ENCODE measurements at places on chromosomes 11 and 22.
A peak's percentile ranks its signal among the peaks of the same experiment; 100 is the strongest.

DNA sequence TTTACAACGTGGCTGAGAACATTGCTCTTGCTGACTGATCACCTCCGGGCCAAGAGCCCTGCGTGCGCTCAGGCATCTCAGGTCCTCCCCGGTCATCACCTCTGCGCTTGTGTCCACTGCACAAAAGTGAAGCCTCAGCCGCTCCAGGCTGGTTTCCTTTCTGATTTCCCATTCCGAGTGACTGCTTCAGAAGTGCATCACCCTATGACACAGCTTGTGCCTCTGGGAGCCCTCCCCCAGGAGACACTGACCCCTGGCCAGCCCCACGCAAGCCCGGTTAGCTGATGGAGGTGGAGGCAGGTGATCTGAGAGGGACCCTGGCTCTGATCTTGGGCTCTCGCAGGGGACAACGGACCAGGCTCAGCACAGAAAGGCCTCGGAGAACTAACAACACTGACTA is 38.3 kb upstream of the GNB1L start:
- DNase-seq, result no peak

GRCh38 chr22:21105294-21105693 is 59.5 kb downstream of the LRRC74B start:
- DNase-seq, result no peak

GRCh38 chr22:20566420-20567260 is 59.2 kb downstream of the MED15 start:
- no peak for DNase-seq

- DNase-seq, result no peak
Observed at GRCh38 chr11:110196241-110196754, 100.1 kb downstream of the RDX start.

DNA sequence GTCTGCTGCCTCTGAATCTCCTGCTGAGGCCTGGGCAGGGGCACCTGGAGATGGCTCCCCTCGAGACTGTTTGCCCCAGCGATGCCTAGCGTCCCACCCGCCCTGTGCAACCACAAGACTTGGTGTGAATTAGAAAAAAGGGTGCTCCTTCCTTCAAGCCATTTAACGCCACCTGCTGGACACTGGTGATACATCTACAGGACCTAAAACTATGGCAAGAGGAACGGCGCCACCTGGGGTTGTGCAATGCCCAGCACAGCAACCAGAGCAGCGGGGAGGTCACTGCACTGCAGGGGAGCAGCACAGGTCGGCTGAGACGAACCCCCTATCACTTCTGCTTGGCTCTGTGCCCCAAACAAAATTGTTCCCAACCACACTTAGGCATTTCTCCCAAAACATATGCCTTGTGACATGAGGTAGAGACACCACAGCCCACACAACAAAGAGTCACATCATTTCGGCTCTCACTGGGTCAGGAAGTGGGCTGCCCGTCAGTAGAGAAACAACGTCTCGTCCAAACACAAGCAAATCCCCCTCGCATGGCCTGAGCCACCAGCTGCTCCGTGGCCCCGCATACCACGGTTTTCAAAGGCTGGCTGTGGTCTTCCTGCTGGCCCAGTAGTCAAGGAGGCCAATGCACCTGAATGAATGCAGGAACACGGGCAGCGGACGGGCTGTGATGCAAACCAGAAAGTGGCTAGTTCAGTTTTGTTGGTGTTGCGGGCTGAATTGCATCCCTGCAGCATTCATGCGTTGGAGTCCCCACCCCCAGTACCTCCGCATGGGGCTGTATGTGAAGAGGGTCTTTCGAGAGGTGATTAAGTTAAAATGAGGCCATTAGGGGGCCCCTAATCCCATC is 171.9 kb downstream of the SHANK2 start:
- peak; percentile 96 for DNase-seq

- no peak for DNase-seq
Observed at GRCh38 chr11:123253223-123253622, 58.2 kb upstream of the CLMP start.

DNA sequence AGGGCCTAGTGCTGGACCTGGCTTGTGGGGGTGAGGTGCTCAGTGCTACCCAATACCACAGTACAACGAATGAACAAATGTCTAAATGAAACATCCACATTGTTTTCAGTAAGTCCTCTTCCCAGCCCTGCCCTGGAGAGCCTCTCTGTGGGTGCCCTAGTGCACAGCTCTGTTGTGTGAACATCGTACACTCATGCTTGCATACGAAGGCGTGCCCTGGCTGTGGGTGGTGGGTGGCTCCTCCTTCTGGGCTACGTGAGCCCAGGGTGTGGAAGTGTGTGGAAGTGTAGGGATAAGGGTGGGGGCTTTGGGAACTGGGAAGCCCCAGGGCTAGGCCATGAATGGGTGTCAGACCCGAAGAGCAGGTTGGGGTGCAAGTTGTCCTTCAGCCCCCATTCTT is 592 bp upstream of the NLRX1 start:
- no peak for DNase-seq

- DNase-seq, result no peak
Observed at GRCh38 chr11:100353083-100353482, 334.0 kb upstream of the ARHGAP42 start.

DNA sequence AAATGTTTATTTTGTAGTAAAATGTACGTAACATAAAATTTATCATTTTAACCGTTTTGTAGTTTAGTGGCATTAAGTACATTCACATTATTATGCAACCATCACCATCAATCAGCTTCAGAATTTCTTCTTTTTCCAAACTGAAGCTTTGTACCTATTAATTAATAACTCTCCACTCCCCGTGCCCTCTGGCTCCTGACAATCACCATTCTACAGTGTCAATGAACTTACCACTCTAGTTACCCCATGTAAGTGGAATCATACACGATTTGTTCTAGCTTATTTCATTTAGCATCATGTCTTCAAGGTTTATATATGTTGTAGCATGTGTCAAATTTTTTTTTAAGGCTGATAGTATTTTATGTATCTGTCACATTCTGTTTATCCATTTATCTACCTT is 9.7 kb downstream of the TBCEL start:
- no peak for DNase-seq

DNA sequence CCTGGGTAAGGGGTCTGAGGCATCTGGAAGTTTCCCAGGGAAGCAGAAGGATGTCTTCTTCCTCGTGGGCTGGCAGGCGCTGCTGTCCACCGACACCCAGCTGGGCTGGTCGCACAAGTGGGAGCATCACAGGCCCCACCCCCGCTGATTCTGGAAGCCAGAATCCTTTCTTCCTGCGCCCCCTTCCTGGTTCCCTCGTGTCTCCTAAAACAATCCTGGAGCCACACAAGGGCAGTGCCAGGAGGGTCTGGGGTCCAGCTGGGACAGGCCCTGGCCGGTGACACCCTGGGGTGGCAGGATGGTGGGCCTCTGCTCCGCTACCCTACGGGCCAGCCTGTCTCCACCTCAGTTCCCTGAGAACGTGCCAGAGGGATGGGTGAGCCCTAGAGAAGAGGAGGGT is 4.2 kb downstream of the LSP1 start:
- DNase-seq, result no peak

GRCh38 chr11:18790883-18791206 is 753 bp downstream of the PTPN5 start:
- DNase-seq, result no peak

DNA sequence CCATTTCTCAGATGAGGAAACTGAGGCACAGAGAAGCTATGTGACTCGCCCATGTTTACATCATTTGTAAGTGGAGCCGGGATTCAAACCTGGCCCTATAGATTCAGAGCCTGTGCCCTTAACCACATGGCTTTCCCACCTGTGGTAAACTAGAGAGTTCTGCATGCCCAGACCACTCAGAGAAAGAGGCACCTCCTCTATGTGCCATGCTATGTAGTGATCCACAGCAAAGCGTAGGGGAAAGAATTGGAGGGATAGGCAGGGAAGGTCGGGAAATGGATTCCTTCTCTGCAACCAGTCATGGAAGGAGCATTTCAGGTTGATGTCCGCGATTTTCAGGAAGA is 15.4 kb upstream of the POU2AF2 start:
- no peak for DNase-seq

DNA sequence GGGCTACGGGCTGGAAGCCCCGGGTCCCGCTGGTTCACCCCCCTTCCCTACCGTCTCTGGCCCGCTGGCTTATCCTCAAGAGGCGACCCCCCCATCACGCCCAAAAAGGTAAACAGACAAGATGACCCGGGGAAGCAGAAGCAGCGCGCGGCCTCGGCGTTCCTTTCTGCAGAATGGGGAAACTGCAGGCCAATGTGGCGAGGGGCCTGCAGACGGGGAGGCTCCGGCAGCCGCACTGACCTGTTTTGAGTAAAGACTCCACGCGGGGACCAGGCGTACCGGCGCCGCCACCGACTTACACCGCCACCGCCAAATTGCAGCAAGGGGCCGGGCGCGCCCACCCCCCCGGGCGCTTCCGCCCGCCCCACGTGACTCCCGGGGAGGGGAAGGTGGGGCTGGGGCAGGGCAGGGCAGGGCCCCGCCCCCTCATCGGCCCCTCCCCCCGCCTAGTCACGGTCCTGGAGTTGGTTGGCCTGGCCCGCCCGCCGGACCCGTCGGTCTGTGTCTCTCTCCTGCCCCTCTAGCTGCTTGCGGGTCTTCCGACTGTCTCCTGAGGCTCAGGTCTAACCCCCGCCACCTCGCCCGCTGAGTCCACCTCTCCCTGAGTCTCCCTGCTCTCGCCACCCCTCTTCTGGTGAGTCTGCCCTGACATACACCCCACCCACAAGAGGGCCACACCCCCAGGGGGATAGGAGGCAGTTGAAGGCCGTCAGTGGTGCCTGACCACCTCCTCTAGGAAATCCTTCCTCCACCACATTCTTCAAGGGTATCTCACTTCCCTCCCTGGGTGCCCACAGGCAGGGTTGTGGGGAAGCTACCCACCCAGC is at the start of gene ARAP1:
Gene ARAP1 (minus strand): TSS at position 321 of the 827 bp plus-strand sequence. CDS start 25,280 bp downstream, outside the sequence.
- no peak for DNase-seq

- DNase-seq, result no peak
Observed at GRCh38 chr11:46383974-46384701, 2.7 kb downstream of the MDK start.

DNA sequence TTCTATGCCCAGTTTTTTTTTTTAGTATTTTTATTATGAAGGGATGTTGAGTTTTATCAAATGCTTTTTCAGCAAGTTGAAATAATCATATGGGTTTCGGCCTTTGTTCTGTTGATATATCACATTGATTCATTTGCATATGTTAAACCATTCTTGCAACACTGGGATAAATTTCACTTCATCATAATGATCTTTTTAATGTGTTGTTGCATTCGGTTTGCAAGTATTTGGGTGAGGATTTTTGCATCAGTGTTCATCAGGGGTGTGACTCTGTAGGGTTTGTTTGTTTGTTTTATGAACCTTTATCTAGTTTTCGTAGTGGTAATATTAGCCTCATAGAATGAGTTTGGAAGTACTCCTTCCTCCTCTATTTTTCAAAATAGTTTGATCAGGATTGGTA is 103.5 kb downstream of the TTC28 start:
- DNase-seq, result no peak

DNA sequence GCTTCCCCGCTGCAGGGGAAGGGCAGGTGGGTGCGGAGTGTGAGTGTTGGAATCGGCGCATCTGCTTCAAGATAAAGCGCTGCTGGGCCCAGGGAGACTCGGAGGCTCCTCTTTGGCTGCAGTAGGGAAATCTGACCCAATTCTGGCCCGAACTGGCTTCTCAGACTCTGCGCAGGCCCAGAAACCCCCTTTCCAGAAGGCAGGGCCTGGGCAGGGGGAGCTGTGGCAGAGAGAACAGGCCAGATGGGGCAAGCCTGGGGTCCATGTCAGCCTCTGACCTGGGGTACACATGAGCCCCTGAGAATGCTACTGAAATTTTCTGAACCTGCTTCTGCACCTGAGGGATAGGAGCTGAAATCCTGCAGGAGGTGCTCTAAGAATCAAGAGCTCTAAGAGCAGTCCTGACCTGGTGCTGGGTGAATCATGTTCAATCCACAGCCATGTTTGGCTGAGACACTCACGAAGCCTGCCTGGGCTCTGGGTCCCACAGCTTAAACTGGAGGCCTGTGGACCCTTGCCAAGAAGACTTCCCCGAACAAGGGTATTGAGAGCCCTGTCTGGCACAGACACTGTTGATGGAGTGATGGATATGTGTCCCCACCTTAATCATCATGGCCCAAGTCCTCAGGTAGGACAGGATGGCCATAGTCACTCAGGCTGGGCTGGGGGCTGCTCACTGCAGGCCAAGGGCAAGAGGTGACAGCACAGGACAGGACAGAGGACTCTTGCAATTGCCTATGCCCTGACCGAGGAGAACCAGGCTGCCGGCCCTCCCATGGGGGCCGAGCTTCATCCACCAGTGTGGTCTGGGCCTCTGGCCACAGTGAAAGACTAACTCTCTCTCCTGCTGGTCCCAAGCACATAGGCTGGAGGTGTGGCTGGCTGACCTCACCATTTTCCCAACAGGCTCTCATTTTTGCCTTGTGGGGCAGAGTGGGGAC is 6.9 kb downstream of the RAB3IL1 start:
- DNase-seq, result no peak

- no peak for DNase-seq
Observed at GRCh38 chr22:30945653-30946052, 22.9 kb downstream of the MORC2 start.

DNA sequence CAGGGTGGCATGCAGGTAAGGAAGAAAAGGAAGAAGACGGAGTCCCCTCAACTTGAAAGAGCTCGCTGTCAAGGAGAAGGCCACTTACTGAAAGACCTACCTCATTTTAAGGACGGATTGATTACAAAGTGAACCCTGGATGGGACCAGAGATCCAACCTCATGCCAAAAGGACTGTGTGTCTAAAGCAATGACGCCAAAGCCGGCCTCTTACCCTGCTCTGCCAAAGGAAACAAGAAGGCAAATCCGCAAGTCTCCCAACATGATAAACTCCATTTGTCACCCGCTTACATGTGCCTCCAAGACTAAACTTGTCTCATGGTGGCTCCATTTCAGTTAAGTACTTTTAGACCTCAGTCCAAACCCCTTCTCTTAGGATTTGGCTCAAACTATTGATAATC is 148.7 kb upstream of the MTMR2 start:
- DNase-seq, result no peak

DNA sequence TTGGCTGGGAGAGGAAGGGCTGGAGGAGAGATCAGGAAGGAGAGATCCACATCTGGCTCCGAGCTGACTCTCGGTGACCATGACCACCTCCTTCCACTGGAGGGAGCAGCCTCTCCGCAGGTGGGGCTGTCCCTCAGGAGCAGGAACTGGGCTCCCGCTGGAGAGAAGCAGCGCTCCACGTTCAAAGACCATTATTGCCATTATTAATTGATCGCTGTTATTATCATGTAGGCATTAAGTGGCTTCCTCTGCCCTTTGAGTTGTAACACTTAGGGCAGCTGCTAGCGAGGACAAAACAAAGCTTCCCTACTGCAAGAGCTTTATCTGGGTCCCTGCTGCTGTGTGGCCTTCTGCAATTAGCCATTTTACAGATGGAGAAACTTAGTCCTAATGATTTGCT is 251.9 kb downstream of the ST3GAL4 start:
- DNase-seq, result peak; percentile 76

DNA sequence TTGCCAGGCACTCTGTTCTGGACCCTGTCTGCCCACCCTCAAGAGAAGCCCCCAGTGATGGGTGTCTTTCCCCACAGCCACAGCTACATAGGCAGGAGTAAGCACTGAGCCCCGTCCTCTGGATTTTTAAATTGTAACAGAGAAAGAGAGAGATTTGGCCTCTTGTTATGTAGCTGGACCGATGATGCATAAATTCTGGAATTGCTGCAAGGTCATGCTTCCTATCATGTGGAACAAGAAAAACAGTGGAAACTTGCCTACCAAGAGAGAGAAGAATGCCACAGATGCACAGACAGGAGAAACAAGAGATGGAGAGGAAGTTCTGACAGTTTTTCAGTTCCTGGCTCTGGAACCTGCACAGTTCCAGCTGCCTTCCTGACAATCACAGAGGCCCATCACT is 150.2 kb downstream of the ETS1 start:
- peak; percentile 84 for DNase-seq
